ENCODE measurements at places on chromosomes 3 and 15.

DNA sequence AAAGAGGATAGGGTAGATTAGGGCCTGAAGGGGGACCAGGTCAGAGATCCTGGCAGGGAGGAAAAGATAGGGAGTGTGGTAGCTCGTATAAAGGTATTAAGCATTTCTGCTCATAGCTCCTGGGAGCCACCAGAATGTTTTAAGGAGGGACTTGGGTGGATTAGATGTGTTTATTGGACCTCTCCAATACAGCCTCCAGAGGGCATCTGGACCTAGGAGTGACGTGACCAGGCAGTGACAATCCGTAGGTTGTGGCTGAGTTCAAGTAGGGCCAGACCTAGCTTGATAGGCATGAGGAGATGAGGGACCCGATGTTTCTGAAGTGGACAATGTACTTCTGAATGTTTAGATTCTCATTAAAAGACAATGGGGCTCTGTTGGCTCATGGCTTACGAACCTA, 435.2 kb downstream of the MCTP2 start:
- DNase-seq: no peak

- DNase-seq: no peak
Measured at GRCh38 chr3:15405448-15406050, 21.8 kb downstream of the METTL6 start.

GRCh38 chr15:39828374-39828931, 45.8 kb upstream of the FSIP1 start:
- no peak for DNase-seq

GRCh38 chr3:174767406-174767805, 91.7 kb upstream of the NAALADL2 start:
- DNase-seq: no peak
